ENCODE measurements at places on chromosomes 4 and X.
A peak's percentile ranks its signal among the peaks of the same experiment; 100 is the strongest.

GRCh38 chr4:26088433-26088928 lies 174.5 kb downstream of the SMIM20 start:
- DNase-seq, result peak; percentile 81

- no peak for DNase-seq
Observed at GRCh38 chr4:20645236-20645635, 55.0 kb upstream of the PACRGL start.

DNA sequence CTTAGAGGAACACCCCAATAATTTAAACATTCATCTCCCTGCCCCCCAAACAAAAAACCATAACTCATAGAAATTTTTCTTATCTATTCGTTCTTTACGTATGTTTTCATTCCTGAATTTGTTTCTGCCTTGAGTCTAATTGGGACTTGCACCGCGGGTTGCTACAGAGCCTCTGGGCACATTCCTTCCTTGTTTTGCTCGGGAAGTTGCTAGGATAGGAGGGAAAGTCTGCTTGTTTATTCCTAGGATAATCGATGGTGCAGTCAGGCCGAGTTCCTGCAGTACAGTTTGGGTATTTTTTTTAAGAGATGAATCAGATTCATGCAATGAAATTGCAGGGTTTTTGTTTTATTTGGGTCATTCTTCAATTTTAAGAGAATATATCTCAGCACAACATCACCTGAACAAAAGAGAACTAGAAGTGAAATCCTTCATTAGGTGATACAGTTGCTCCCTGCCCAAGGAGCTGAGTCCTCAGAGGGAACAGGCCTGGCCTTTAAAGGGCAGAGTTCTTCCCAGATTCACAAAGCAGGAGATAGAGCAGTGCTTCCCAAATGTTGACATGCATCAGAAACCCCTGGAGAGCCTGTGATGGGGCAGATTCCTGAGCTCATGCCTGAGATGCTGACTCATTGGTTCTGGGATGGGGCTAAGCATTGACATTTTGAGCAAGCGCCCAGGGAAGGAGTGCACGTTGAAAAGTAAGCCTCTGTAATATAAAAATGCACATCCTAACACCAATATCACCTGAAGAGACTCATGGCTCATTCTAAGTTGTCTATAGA lies 114.9 kb upstream of the FAM9B start:
- peak; percentile 89 for DNase-seq

DNA sequence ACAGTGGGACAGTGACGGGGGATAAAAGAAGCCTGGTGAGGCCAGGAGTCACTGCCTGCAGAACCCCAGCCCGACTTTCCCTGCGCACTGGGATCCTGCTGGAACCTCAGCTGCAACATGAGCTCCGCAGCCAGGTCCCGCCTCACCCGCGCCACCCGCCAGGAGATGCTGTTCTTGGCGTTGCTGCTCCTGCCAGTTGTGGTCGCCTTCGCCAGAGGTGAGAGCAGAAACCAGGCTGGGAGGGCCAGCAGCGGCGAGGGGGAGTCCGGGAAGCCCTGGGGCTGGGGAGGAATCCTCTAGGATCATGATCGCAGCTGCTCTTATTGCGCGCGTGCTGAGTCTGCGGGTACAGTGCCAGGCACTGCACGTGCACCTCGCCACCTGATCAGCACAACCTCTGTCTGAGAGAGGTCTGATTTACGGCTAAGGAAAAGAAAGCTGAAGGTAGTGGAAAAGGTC lies at the start of gene PF4V1:
Gene PF4V1 (plus strand): TSS at position 51 of the 459 bp plus-strand sequence. CDS start 67 bp downstream, at position 118.
- no peak for DNase-seq

DNA sequence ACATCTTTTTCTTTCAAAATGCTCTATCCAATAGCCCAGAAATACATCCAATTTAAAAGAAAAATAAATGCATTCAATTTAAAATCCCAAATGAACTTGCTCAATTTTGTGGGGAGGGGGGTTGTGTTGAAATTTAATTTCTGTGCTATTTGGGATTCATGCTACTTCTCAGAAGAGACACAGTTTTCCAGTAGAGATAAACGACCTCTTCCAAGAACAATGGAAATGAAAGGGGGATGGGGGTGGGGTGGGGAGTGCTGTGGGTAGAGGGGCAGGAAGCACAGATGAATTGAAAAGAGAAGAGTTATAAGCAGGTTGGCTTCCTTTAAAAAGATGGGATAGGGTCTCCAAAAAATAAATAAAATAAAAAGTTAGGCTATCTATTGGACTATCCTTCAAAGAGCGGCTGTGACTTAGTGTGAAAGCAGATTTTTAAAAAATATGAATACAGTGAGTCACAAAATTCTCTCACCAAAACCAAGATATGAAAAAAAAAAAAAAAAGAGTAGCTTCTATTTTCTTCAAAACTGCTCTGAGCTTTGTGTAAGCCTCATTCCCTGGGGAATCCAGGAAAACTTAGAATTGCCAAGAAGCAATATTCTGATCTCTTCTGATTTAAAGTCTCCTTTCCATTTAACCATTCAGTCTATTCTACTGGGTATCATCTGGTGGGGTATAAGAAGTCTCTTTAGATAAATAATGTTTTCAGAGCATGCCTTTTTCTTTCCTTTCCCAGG lies 324.3 kb downstream of the PTTG2 start:
- DNase-seq, result peak; percentile 73

GRCh38 chr4:140059159-140059558 lies 94.8 kb downstream of the MAML3 start:
- DNase-seq, result no peak

DNA sequence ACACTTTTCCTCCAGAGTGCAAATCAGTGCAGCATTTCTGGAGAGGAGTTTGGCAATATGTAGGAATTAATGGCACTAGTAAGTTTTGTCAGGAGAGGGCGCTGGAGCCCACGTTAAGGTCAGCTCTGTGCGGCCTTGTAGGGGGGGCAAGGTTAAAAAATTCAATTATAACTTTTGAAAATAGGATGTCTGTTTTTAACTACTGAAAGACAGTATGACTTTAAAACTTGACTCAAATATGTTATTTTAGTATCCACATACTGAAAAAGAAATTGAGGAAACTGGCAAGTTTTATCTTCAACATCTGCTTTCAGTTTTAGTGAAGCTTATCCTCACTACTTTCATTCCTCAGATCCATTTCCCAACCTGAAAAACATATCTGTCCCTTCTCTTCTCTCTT lies 30.9 kb upstream of the HSD17B13 start:
- peak; percentile 49 for DNase-seq

GRCh38 chr4:110480031-110480549 lies 4.1 kb downstream of the ENPEP start:
- peak; percentile 99 for DNase-seq

GRCh38 chrX:56761167-56761566 lies 32.1 kb downstream of the NBDY start:
- DNase-seq, result no peak

- DNase-seq, result peak; percentile 2
Observed at GRCh38 chr4:170497112-170497511, 407.4 kb upstream of the AADAT start.

GRCh38 chrX:130110379-130111219 lies at the start of gene ELF4:
Gene ELF4, minus strand, starts transcription at chrX:130110497. Its CDS starts 29,167 bp downstream, at chrX:130081330.
- DNase-seq, result peak; percentile 70

DNA sequence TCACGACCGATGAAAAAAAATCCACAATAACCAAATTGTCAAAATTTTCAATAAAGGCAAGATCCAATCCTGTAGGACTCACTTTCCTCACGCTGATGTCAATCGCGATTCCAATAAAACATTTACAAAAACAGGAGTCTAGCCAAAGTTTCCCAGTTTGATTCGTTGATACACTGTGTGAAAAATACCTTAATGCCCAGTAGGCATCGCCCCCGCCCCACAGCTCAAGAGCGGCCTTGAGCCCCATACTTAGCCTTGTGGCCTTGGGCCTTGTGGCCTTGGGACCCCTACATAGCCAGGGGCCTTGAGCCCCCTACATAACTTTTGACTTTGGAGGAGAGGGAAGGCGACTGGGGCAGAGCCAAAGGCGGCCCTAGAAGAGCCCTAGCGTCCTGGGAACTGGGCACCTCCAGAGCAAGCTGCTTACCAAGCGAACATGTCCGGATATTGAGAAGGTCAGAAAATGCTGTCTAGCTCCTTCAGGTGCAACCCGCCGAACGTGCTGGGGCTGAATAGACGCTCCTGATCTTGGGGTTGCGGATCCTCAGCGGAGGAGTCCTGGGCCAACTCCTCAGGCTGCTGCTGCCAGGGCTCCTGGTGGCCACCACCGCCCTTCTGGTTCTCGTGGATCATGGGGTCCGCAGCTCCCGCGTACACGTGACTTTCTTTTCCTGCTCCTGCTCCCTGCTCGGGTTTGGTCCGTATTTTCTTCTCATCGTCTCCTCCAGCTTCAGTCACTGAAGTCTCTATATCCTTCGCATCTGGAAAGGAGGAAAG lies 62.9 kb downstream of the RHOXF2B start:
- no peak for DNase-seq

DNA sequence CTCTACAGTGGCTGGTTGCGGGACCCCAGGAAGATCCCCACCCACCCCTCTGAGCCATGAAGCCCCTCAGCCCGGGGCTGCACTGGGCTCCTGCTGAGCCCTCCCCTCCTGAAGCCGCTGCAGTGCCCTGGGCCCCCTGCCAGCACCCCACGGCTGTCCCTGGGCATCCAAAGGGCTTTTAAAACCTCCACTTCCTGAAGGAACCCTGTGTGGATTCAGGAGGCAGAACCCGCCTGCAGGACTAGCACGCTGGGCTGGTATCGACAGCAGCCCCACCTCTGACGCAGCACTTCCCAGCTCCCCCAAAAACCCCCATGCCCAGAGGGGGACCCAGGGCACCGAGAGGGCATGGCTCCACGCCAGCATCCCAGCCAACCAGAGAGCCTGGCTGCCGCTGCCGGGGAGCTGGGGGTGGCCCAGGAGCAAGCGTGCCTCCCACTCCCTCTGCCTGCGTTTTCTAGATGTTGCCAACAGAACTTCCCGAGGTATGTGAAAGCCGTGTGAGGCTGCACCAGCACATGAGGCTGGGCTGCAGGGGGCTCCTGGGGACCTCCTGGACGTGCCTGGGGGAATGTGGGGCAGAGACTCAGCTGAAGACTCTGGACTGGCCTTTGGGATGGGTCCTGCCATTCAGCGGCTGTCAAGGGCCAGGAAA lies 6.3 kb downstream of the MXD4 start:
- DNase-seq, result peak; percentile 15

- DNase-seq, result no peak
Observed at GRCh38 chr4:112885897-112886296, 163.6 kb upstream of the ANK2 start.

- no peak for DNase-seq
Observed at GRCh38 chr4:147753047-147753446, 21.2 kb downstream of the ARHGAP10 start.

GRCh38 chrX:45598861-45599260 lies 398.2 kb upstream of the DIPK2B start:
- DNase-seq, result peak; percentile 69
